ENCODE measurements at places on chromosomes 3 and 15.

DNA sequence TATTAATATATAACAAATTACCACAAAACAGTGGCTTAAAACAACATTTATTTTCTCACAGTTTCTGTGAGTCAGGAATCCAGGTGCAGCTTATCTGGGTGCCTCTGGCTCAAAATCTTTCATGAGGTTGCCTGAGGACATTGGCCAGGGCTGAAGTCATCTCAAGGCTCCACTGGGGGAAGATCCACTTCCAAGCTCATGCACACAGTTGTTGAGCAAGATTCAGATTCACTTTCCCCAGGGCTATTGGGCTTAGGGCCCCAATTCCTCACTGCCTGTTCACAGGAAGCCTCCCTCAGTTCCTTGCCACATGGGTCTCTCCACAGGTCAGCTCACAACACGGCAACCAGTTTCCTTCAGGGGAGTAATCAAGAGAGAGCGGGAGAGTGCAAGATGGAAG, 35.0 kb downstream of the RFTN1 start:
- DNase-seq, result no peak

DNA sequence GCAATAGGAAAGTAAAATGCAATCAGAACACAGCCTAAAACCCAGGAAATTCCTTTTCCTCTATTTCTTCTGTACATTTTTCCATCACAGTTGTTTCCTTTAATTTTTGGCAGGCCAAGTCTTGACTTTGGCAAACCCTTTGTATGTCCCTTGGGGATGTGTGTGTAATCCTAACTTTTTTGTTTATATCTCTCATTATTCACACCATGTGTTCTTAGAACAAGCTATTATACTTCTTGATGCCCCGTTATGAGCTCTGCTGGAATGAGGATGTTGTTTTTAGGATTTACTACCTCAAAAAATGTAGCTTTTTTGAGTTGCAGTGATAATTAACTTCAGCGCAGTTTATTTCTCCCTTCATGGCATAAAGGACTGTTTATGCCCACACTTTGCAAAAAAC, 123.4 kb downstream of the ABI3BP start:
- DNase-seq, result no peak

DNA sequence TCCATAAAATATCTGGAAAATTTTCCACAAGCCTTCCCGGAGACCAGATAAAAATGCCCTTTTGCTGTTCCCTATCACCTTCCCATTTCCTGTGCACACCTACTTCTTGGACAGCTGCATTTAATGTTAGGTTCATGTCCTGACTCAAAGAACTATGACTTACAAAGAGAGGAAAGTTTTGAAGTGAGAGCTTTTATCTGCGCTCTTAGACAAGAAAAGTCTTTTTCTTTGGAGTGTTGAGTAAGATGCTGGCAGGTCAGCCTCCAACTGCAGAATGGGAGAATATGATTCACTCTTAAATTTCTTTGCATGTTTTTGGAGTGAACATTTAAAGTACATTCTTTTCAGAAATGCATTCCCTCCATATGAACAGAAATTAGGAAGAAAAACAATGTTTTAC, 147.3 kb upstream of the DPH6 start:
- DNase-seq, result no peak

GRCh38 chr3:26621176-26621575, 1.4 kb upstream of the LRRC3B start:
- no peak for DNase-seq

DNA sequence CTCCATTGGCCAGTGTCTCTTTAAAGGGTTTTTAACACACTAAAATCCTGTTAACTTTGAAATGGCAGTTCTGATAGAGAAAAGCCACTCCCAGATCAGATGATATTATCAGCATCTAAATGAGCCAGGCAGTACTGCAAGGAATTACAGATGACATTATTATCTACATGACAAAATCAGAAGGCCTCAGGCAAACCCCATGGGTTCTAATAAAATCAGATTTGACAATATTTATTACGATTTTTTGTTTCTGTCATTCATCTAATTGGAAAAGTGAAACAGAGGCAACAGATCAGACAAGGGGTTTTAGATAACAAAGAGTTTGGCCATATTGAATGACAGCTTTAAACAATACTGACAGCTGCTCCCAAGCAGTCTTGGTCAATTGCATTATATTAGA, 112.7 kb downstream of the FEZF2 start:
- DNase-seq, result no peak

- no peak for DNase-seq
These were observed 135.0 kb downstream of the SPATA16 start for GRCh38 chr3:173006006-173006405.

- no peak for DNase-seq
These were observed 38.7 kb upstream of the ATOSA start for GRCh38 chr15:52717924-52718323.

DNA sequence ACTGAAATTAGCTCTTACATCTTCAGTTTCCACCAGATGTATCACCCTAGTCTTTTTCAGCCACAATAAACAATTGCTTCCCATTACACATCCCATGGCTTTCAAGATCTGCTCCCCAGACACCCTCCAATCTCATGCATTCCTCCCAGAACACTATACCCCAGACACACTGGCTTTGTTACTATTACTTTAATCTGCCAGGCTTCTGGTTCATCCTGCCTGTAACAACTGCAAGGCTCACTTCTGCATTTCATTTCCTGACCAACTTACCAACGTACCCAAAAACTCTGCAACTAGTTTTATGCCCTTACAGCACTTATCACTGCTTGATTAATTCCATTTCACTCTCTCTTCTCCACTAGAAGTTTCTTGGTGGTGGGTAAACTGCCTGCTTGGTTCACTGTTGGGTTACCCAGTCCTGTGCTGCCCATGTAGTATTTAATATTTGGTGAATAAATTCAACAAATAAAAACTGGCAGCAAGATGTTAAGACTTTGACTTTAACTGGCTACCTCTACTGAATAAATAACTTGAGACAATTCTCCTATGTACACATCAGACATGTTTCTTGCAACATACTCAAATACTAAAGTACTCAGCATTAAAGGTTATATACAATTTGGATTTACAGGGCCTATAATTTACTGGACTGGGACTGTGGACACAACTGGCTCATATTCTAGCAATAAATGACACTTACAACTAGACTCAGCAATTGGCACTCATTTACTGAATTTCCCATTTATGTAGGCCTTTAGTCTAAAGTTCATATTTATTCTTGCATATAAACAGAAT, 2.7 kb downstream of the RPL22L1 start:
- DNase-seq, result no peak

DNA sequence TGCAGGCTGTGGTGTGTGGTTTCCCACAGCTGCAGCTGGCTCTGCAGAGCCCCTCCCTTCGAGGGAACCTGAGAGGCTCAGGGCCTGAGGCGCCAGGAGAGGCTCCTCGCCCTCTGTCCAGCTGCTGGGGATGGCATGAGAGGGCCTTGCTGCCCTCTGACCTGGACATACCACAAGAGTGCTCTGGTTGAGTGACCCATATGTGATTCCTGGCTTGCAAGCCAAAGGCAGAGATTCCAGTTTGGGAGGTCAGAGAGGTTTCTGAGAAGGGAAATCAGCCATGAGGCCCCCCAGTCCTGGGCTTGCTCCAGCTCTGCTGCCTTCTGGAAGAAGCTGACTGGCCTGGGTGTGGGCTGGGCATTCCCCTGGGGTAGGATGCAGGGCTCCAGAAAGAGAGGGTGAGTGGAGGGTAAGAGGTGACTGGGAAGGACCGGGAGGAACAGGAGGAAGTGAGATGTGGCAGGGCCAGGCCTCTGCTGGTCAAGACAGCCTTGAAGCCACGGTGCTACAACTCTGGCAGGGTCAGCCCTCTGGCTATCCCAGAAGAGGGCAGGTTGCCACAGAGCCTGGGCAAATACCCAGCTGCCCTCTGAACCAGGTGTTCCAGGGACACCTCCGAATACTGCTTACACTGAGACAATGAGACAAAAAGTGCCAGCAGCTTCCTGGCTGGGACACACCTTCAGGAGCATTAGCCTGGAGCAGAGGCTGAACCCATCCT, 16.0 kb upstream of the SRP14 start:
- no peak for DNase-seq

DNA sequence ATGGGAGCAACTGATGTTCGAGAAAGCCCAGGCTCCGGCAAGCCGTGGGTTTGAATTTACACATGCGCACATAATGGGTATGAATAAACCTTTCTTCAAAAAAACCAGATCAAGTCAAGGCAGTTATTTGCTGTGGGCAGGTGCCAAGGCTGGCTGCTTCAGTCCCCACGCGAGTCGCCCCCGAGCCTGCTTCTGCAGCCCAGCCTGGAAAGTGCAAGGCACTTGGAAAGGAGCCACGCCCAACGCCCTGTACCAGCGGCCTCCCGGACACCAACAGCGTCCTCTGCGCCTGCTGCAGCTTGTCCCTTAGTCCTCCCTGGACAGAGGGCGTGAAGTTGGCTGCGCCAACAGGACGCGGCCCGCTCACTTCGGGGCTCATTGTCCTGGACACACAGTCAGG, 68.9 kb downstream of the KLF15 start:
- no peak for DNase-seq

- no peak for DNase-seq
These were observed 17.0 kb downstream of the DTWD1 start for GRCh38 chr15:49637857-49638256.

DNA sequence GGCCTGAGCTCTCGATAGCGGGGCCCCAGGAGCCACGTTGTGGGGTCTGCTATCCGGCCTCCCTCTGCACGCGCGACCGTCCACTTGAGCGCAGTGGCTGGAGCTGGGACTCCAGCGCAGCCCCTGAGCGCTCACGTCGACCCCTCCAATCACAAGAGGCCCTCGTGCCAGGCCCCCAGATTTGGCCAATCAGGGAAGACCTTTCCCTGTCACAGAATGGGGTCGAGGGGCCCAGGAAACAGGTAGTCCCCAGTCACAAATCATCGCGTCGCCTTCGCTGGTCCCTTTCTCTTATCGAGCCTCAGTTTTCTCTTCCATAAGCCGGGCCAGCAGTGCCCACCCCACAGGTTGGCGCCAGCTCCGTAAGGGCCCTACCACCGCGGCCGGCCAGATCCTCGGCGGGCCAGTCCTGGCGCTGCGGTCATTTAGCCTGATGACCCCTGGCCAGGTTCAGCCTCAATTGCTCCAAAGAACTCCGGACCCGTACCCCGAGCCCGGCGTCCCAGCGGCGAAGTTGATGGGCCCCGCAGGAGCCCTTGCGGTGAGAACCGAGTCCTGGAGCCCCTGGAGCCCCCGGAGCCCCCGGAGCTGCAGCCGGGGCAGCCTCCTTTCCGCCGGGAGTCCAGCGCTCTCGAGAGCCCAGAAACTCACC, 435 bp downstream of the ALDH1L1 start:
- no peak for DNase-seq

- DNase-seq, result no peak
These were observed 10.3 kb downstream of the LINGO1 start for GRCh38 chr15:77622209-77622933.

GRCh38 chr15:49979705-49980382, 139.2 kb downstream of the ATP8B4 start:
- DNase-seq, result no peak

GRCh38 chr3:47567149-47567548, 11.5 kb downstream of the CSPG5 start:
- no peak for DNase-seq

- DNase-seq, result no peak
These were observed 3.4 kb upstream of the SEMA3F start for GRCh38 chr3:50151728-50152127.

- no peak for DNase-seq
These were observed 16.0 kb upstream of the STT3B start for GRCh38 chr3:31516757-31517156.

DNA sequence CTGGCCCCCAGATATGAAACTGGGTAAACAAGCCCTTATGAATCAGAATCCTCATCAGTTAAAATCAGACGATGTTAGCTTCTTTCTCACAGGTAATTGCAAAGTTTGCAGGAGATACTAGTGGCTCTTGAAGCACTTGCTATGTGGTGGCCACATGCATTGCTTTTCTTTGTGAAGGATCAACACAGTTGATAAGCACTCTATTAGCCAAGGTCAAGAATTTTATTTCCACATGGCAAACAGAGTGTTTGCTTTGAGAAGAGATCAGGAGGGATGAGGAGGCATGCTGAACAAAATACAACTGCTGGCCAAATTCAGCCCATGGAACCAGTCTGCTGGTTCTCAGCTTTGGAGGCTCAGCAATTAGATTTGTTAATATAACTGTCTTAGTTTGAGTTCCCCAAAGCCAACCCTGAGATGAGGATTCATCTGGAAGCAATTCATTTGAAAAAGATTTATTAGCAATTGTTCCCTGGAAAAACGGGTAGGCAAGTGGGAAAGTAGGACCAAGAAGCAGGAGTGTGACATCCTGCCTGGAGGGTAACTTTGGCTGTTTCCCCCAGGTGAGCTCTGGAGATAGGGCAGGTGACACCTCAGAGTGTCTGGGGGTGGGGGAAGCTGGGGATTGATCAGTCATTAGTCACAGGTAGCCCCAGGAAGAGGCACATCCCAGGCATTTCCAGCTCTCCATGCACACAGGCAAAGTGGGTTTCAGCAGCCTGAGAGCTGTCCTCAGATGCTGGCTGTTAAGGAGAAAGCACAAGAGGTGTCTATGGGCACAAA, 180.3 kb downstream of the ABHD5 start:
- DNase-seq, result no peak

Measured in NCI-H1694 (cell line).